ENCODE measurements at places on chromosomes 4 and X.

GRCh38 chr4:71814433-71814832 lies 30.6 kb upstream of the GC start:
- no peak for DNase-seq

DNA sequence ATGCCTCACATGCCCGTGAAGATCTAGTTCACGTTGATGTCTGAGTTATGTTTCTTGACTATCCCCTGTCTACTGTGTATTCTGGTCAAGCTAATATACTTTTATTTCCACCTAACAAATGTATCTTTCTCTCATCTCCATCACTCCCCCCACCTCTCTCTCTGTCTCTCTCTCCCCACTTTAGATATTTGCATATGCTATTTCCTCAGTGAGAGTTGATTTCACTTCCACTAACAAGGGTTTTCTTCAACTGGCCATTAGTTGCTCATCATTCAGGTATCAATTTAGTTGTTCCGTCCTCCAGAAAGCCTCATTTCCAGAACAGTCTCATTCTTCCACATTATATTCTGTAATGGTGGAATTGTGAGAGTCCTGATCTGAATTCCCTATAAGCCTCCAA lies 1777.8 kb upstream of the TENM3 start:
- no peak for DNase-seq

DNA sequence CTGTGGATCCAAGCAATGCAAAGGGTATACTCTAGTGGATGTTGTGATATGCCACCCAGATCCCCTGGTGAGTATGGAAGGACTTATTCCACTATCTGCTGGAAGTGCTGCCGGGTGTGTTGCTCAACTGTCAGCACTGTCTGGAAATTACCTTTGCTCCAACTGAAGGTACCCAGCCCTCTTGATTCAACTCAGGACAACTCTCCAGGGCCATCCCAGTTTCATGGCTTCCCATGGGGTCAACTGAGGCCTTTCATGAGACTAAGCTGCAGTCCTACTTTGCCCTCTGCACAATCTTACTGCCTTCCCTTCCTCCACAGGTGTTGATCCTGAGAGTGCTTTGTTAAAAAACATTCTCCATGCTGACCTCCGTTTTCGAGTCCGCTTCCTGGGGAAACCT lies 99.8 kb downstream of the SPRY1 start:
- DNase-seq, result no peak

DNA sequence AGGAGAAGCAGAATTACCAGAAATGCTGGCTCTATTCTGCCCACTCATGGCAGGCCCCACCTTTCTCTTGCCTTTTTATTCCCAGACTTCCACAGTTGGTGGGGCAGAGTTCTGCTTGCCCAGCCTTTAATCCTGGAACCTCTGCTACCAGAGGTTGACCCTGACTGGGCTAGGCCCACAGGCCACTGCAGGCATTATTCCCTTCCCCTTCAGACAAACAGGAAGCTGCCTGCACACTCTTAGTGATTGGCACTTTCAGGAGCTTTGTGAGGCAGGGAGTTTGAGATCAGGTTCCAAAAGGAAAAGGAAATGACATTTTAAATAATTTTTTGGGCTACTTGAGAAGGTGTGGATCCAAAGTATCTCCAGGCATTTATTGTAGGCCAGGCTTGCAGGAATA lies 18.8 kb downstream of the MSN start:
- DNase-seq, result no peak

DNA sequence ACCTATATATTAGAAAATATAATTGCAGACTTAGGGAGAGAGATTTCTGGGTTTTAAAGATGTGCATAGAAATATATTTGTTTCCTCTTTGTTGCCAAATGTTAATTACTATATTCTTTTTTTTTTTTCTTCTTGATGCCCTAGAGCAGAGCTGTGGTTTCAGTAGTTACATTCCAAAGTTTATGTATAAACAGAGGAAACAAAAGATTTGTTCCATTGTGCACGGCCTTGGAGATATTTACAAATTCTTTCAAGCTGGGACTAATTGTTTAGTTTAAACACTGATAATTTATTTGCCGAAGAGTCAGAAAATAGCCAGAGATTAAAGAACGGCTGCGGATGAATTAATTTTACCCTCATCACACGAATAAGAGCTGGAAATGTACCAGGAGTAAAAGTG lies 85.1 kb downstream of the USP46 start:
- DNase-seq, result no peak

GRCh38 chrX:150704030-150704613 lies 10.9 kb downstream of the MTMR1 start:
- no peak for DNase-seq

GRCh38 chr4:88107406-88108107 lies 50.9 kb downstream of the ABCG2 start:
- no peak for DNase-seq

- no peak for DNase-seq
Measured at GRCh38 chrX:43949669-43950068, 23.5 kb downstream of the NDP start.

- no peak for DNase-seq
Measured at GRCh38 chr4:11514779-11515419, 86.2 kb upstream of the HS3ST1 start.

- no peak for DNase-seq
Measured at GRCh38 chrX:135421932-135422809, at the start of gene SMIM10L2A. Gene SMIM10L2A, plus strand, starts transcription at chrX:135421944. Its CDS starts 188 bp downstream, at chrX:135422132.

- DNase-seq, result no peak
Measured at GRCh38 chr4:25095837-25096236, 64.4 kb downstream of the SEPSECS start.

- DNase-seq, result no peak
Measured at GRCh38 chr4:56857601-56858309, 36.3 kb upstream of the SPINK2 start.

DNA sequence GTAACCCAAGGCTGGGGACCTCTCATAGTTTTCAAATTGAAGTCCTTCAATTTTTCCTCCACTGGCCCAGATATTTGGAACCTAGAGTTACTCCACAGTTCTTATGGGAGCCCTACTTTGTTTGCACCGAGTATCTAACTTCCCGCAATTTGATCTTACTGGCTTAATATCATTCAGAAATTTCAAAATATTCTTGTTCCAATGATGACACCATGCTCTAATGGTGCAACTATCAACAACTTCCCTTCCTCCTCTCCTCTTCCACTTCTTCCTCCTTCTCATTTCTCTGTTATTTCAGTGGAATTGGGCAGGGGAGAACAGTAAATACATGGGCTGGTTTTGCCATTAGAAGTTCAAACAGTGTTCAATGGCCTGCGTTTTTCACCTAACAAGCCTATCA lies 20.2 kb downstream of the PDCL2 start:
- DNase-seq, result no peak

DNA sequence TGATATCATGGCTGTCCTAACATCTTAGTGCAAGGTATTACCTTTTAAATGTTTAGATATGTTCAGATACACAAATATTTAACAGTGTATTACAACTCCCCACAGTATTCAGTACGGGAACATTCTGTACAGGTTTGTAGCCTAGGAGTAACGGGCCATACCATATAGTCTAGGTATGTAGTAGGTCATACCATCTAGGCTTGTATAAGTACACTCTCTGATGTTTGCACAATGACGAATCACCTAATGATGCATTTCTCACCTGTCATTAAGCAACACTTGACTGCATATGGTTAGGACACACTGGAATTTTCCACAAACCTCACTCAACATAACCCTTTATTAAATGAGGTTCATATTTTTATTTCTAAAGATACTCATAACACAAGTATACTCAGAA lies 67.7 kb downstream of the THOC2 start:
- no peak for DNase-seq

DNA sequence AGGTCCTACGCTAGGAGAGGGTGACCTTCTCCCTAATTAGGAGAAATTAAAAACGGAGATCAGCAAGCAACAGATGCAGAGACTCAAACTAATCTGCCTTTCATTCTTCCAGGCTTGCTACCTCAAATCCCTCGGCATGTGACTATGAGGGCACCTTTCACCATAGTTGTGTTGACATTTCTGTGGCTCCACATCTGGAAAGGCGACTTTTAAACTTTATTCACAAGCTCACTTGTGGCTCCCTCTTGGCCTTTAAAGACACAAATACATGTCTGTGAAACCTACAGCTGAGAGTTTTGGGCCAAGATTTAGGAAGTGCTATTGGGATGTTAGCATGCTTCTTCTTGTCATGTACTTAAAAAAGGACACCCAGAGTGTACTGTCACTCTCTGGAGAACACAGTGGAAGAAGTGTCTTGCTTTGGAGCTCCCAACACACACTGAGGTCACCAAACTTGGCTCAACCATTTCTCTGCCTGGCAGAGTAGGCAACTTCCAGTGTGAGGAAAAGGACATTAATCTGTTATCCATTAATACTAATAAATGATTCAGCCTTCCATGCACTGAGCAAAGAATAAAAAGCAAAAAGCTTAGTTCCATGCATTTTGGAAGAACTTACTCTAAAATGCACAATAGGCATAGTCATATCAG lies 60.1 kb downstream of the LDB2 start:
- no peak for DNase-seq

- DNase-seq, result no peak
Measured at GRCh38 chrX:29903360-29903759, 312.0 kb upstream of the MAGEB2 start.

DNA sequence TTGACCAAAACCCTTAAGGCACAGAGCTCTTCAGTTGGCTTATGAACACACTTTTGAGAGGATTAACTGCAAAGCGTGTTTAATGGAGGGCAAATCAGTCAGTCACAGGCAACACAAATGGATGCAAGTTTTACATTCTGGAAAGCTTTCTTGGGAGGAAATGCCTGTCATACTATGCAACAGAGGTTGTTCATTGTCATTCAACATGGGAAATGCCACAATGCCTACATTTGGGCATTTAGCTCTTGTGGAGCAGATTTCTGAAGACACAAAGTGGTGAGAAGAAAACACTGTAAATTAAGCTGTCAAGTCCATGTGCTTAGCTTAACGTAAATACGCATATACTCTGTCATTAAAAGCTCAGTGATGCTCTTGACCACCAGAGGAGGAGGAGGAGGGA lies 41.1 kb downstream of the CBLL2 start:
- no peak for DNase-seq

- DNase-seq, result no peak
Measured at GRCh38 chr4:175341203-175341755, 423.1 kb downstream of the ADAM29 start.

DNA sequence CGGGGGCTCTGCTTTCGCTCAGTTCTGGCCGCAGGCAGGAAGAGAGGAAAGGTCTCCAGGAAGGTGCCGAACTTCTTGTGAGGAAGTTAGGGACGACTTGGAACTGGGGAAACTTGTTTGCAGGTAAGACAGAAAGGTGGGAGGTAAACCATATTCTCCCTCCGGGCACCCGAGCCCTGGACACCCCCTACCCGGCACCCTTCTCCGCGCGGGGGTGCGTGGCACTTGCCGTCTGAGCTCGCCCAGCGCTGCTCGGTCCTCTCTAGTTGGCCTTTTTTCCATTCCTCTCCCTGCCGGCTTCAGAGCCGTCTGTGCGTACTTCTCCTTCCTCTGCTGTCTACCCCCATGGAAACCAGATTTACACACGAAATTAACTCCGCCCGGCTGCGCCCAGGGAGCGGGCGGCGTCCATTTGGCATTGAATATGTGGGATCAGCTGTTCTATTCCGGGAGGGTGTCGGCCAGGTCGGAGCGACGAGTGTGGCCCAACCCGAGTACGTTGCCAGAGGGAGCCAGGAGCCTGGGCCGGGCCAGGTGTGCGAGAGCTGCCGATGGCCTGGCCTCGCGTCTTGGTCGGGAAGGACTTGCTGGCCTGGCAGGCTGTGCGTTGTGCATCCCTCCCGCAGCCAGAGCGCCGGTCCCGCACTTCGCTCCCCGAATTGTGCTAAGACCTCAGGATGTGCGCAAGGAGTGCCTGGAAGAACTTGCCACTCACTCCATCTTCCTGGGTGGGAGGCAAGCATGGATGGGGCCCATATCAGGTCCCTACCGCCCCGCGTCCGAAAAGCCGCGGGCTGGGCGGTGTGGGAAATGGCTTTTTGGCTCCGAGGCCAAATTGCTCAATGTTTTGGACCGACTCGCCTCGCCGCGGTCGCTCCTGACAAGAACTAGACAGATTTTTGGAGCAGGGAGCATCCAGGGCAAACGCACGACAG lies 1.7 kb downstream of the PDGFRA start:
- DNase-seq, result no peak

- DNase-seq, result no peak
Measured at GRCh38 chr4:90960840-90961239, 833.6 kb downstream of the CCSER1 start.

DNA sequence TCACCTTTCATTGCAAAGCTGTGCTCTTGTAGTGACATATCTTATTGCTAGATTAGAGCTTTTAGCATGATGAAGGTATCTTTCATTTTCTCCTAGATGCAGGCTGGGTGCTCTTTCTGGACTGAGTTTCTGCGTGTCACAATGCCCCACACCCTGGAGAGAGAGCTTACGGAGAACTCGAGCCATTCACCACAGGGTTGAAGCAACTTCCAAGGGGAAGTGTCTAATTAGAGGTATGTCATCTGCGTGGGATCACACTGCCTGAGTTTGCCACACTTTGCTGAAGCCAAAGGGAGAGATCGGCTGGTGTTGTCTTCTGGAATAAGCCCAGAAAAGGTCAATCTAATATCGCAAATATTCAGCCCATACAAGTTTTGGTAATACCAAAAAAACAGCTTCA lies 179.3 kb upstream of the MBNL3 start:
- no peak for DNase-seq

- no peak for DNase-seq
Measured at GRCh38 chr4:56879996-56880395, 27.7 kb upstream of the REST start.

DNA sequence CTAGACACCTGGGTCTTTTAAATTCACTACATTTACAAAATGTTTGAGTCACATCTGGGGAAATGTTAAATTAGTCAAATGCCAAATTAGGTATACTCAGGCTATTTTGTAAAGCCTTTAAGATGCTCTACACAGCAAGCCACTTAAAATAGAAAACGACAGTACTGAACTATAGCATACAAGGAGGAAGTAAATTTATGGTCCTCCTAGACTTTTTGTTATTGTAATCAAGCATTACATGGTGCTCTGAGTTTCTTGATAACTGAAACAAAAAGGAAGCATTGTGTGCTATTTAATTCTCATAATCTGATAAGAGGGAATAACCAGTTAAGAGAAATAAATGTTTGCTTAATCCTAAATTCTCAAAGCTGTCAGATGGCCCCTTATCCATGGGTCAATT lies 46.2 kb downstream of the SLC9A7 start:
- DNase-seq, result no peak

GRCh38 chrX:111719426-111720210 lies 38.6 kb downstream of the ALG13 start:
- no peak for DNase-seq

DNA sequence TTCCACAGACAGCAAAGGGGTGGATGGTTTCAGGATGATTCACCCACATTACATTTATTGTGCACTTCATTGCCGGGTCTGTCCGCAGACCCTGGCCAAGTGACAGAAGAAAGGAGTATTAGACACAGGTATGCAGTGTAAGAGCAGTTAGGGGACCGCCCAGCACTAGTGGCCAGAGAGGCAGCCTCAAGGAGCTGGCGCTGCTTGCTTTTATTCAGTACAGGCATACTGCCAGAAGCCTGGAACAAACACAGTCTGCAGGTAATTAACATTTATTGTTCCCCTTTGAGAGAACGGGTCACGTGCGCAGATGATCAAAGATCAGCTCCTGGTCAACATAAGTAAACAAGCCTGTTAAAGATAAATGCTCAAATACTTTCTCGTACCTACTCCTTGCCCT lies 1639.0 kb upstream of the IGFBP7 start:
- DNase-seq, result no peak

Data from stimulated activated CD4-positive, alpha-beta T cell treated with anti-CD3 and anti-CD28 coated beads, TNF-alpha, amount 100 ng/mL, for 1 hour (primary cell).